GM19239 (cell line): ENCODE measurements at places on chromosomes 12 and 14.

DNA sequence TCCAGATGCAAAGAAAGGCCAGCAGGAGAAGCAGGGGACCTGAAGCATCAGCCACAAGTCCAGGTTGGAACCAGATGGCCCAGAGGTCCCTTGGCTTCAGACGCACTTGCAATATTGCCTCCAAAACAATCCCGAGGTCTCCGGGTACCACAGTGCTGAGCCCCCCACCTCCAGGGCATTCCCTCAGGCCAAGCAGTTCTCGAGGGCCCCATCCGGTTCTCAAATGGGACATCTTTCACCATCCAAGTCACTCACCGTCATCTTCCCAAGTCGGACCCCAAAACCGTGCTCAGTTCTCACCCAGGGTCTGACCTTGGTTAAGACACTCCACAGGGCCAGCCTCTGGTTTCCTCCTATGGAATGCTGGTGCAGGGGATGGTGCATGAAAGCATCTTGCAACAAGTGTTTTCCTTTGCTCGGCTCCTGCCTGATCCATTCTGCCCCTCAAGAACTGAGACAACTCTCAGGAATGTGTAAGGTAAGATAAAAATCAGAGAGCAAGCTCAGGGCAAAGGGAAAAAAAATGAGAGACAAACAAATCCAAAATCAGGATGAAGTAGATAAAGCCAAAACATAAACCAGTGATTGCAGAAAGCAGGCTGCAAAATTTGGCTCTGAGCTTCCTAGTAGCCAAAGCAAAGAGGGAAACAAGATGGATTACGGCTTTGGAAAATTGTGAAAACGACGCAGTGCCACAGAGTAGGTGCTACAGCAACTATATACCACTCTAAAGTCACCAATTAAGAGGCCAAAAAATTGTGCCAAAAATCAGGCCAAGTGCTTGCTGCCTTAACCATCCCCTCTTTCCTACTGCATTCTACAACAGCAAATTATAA is 8.0 kb downstream of the NCOR2 start:
- no peak for DNase-seq

DNA sequence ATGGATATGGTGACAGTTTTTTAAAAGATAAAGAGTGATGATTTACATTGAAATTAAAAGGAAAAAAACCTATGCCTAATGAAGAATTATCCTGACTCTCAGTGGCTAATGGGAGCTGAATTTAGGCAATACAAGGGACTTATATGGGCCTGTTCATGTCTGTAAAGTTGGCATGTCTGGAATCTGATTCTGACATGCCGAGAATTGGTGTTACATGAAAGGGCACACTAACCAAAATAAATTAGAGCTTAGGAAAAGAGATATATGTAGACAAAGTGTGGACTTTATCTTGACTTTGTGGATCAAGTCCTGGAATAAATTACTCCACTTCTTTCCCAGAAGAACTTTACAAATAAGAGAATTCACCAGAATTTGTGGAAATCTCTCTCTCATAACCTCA is 1.1 kb downstream of the TDG start:
- DNase-seq: no peak

DNA sequence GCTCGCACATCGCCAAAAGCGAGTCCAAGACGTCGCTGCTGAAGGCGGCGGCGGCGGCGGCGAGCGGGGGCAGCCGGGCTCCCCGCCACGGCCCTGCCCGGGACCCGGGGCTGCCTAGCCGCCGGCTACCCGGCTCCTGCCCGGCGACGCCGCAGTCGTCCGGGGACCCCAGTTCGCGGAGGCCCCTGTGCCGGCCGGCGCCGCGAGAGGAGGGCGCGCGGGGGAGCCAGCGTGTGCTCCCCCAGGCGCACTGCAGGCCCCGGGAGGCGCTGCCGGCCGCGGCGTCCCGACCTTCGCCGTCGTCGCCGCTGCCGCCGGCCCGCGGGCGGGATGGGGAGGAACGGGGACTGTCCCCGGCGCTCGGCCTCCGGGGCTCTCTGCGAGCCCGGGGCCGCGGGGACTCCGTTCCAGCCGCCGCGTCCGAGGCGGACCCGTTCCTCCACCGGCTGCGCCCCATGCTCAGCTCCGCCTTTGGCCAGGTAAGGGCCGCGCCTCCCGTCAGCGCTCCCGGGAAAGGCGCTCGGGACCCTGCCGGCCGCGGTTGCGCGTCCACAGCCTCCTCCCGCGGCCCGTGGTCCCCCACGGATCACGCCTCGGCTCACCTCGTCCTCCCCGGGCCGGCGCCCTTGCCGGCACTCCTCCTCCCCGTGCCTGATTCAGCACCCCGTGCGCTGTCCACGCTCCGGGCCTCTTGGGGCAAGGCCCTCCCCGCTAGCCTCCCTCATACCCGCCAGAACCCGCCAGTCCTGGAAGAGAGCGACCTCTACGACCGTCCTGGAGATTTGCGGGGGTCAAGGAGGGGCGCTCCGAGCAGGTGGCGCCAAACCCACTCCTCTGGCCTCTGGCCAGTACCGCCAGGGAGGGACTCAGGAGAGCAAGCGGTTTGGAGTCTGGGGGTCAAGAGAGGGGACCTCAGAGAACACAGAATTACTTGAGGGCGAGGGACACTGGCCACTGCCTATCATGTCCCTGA is 721 bp downstream of the CABP1 start:
- DNase-seq: peak; percentile 50

DNA sequence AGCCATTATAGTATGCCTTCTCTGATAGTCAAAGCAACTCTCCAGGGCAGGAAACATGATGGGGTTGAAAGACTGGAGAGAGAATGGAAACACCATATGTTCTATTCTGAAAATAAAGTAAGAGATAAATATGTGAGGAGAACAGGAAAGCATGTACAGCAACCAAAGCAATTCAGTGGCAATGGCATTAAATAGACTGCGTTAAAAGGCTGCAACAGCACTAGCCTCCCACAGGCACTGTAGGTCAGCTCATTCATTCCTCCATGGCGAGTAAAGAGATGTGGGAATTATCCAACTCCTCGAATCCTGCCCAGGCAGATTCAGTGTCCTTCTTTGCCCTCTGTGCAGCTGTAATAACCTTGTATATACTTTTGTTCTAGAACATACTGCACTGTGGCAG is 43.8 kb downstream of the ANO6 start:
- DNase-seq: no peak

DNA sequence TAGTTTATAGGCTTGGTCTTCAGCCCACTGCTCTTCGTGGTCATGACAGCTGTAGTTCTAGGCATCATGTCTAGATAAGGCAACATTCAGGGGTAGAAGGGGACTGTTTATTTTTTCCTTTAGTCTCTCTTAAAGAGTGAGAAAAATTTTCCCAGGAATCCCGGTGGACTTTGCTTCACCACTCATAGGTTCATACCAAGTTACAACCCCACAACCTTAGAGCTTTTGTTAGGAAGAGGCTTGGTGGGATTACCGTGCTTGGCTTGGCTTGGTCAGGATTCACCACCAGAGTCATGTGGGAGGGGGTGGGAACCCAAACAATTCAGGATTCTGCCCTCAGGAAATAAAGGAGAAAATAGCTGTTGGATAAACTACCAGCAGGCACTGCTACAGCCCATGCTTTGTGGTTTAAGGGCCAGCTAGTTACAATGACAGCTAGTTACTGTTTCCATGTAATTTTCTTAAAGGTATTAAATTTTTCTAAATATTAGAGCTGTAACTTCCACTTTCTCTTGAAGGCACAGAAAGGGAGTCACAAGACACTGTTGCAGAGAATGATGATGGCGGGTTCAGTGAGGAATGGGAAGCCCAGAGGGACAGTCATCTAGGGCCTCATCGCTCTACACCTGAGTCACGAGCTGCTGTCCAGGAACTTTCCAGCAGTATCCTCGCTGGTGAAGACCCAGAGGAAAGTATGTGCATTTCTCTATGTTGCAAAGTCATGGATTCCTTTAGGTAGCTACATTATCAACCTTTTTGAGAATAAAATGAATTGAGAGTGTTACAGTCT is 25.9 kb upstream of the PAPLN start:
- no peak for DNase-seq

DNA sequence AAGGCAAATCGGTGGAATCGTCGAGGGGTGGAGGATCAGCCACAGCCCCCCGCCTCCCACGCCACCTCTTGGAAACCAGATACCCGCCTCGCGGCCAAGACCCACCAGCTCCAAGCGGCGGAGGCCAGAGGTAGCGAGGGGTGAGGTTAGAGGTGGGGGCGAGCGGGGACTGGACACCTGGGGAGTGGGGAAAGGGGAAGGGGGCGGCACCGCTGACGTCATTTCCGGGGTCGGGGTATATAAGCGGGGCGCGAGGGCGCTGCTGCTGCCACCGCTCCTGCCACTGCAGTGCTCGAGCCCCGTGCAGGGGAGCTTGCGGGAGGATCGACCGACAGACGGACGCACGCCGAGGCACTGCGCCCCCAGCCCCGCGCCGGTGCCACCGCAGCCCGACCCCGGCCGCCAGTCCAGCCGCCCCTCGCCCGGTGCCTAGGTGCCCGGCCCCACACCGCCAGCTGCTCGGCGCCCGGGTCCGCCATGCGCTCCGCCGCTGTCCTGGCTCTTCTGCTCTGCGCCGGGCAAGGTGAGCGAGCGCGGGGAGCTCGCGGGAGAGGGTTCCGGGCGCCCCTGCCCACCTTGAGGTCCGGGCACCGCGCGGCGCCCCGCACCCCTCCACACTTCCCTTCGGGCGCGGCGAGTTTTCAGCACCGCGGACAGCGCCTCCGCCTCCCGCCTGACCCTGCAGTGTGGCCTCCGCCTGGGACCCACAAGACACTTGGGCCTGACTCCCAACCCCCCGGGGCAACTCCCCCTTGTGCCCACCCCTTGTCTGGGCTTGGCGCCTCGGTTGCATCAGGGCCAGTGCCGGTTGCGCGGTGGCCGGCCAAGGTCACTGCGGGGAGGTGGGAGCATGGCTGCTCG is at the start of gene CHGA:
Gene CHGA (plus strand): TSS at position 268 of the 861 bp plus-strand sequence. CDS start 210 bp downstream, at position 478.
- DNase-seq: peak; percentile 59

DNA sequence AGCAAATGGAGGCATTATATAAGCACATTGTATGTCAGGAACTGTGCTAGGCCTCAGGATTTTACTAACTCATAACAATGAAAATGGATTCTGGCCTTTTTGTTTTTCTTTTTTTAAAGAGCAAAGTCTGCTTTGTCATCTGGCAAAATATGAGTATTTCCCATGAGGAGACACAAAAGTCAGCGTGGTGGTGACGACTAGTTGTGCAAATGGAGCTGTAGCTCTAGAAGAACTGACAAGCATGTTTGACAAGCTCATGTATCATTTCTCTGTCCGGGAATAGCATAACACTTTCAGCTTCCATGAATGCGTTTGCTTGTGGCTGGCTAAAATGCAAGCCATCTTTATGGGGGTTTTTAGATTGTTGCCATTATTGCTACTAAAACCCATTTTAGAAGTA is 127.8 kb downstream of the HELB start:
- no peak for DNase-seq

DNA sequence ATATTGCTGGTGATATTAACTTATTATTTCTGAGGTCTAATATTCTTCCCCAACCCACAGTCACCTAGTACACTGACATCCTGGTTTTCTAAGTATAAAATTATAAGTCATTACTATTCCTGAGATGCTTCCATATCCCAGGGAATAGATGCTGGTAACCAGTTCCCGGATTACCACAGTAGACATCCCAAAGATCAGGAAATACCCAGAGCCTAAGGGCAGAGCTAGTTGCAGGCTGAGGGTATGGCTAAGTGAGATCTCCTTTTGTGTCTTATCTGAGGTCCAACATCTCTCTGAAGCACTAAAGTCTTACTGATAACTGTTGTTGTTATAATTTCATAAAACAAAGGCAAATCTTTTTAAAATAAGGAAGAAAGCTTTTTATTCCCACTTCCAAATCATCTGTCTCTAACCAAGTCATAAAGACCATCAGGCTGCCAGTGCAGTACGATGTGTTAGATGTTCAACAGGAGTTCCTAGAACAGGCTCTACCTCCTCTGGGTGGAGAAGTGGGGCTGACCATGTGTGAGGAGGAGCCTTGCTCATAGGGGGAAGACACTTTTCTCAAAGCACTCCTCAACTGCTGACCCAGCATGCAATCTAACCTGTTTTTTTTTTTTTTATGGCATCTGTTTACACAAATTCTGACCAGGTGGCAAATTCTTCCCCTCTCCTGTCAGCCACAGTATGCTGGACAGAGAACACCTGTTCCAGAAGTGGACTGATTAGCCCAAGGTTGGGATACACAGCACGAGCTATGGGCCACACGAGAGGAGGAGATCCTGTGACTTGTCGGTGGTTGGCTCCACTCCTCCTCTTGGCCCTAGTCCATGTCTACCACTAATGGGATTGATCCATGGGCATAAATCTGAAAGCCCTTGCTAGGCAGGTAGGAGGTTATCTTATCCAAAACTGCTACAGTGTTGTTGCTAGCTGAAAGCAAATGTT is 16.1 kb upstream of the GRIP1 start:
- DNase-seq: no peak

DNA sequence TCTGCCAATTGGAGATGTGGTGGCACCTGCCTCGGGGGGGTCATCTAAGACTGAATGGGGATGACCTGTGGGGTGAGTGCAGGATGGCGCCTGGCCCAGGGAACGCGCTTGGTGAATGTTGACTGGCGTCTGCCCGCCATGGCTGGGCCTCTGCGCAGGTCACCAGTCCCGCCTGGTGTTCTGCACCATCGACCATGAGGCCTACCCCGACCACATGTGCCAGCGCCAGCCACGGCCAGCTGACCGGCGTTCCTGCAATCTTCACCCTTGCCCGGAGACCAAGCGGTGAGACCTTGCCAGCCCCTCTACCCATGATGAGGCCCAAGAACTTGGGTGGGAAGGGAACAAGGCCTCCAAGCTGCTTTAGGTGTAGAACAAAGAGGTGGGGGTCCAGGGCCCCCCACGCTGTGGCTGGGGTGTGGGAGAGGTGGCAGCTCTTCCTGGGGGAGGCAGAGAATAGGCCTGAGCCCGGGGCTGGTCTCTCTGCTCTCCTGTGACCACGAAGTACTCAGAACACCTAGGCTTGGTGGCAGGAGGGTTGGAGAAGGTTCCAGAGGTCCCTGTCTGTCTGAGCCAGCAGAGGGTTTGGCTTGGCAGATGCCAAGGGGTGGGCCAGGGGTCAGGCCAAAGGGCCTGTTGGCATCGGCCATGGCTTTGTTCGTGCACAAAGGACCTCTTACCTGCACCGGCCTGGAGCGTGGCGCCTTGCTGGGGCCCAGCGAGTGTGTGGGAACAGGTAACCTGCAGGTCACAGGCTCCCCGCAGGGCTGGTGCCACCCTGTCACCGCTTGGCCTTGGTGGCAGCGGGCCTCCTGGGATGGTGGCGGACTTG is 15.4 kb downstream of the PAPLN start:
- DNase-seq: no peak

- DNase-seq: no peak
Measured at GRCh38 chr12:80553316-80553715, 109.3 kb downstream of the PTPRQ start.

- DNase-seq: no peak
Measured at GRCh38 chr12:132719954-132720324, 9.3 kb downstream of the PGAM5 start.

GRCh38 chr12:113861708-113862312 is 104.3 kb downstream of the RBM19 start:
- DNase-seq: no peak
